ENCODE measurements at places on chromosomes 12 and 14. TPM values are rescaled to one million over a fixed set of nuclear protein-coding genes. Genes with fewer than 3 reads are reported as not detected.

SERPINA9 gene
- total RNA-seq = not detected

SLC16A7 gene
- total RNA-seq = 14.8 TPM

OTX2 gene
- not detected for total RNA-seq

CRY1 gene
- 16.6 TPM for total RNA-seq

CISTR gene
- not detected for total RNA-seq

All from liver (tissue), 10 donors.